Right kidney (tissue), 9 donors: ENCODE measurements at places on chromosomes 2 and 18.

DNA sequence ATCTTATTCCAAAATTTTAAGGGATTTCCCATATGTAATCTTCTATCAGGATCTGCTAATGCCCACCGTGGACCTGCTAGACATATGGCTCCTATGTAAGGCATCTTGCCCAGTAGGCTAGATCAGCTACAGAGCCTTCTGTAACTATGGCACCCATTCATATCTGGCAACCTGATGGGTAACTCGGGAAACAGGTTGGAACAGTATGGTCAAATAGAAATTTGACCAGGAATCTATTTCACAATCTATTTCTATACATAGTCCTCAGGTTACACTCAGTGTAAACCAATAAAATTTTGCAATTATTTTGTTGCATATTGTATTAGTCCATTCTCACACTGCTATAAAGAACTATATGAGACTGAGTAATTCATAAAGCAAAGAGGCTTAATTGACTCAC lies 93.3 kb downstream of the ST6GAL2 start:
- DNase-seq, result no peak

DNA sequence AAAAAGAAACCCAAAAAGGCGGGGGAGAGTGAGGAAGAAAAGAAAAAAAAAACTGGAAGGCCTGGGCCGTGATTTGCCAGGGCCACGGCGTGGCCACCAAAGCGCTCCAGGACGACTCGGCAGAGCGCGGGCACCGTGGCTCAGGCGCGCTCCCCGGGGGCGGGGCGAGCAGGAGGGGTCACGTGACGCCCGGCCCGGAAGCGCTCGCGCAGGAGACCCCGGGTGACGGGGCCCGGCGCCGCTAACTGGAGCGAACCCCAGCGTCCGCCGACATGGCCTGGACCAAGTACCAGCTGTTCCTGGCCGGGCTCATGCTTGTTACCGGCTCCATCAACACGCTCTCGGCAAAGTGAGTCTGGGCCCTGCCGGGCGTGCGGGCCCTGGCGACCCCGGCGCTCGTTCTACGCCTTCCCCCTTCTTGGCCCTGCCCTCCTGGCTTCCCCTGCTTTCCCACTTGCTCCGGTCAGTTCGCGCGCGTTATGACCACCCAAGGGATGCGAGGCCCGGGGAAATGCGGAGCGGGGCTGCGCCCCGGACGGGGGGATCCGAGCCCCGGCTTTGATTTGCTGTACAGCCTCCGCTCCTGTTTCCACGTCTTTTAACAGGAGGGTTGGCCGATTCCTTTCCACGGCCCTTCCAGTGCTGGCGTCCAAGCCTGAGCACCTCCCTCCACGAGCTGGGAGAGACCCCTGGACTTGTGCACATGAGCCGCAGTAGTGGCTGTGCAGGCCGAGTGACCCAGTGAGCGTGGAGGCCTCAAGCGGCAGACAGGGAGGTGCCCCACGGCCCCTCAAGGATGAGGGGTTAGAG lies at the start of gene SLC35F6:
Gene SLC35F6 (plus strand): TSS at position 207 of the 810 bp plus-strand sequence. CDS start 66 bp downstream, at position 273.
- DNase-seq, result peak; percentile 94

- no peak for DNase-seq
Observed at GRCh38 chr2:192813341-192813740, 618.6 kb upstream of the TMEFF2 start.

DNA sequence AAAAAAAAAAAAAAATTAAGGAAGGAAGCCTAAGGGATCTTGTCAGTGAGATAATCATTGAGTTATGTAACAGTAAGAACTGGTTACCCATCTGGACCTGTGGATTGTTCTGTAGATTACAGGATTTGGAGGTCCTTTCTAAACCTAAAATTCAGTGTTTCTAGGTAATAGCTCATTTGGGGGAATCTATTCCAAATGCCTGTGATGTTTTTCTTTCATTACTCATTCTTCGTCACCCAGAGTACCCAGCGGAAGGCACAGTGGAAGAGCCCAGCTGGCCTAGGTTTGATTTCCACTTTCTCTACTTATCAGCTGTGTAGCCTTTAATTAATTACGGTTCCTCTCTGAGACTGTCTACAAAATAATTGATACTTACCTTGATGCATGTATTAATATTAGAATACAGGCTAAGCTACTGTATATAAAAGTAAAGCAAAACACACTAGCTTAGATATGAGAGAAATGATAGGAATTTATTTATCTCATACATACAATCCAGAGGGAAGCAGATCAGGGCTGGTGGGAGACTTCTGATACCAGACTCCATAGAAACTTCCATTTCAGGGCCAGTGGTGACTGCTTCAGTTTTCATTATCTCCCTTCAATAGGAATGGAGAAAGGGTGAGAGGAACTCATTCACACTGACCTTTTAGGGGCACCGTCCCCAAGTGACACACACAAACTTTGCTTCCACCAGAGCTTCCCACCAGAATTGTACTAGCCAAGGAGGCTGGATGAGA lies 115.8 kb upstream of the NOSTRIN start:
- DNase-seq, result no peak

GRCh38 chr2:74007121-74007520 lies 22.4 kb downstream of the TET3 start:
- DNase-seq, result no peak

GRCh38 chr18:21826641-21827302 lies 86.2 kb downstream of the MIB1 start:
- no peak for DNase-seq

- no peak for DNase-seq
Observed at GRCh38 chr18:11266781-11267480, 117.6 kb upstream of the PIEZO2 start.

GRCh38 chr2:127102521-127103242 lies 4.3 kb downstream of the BIN1 start:
- DNase-seq, result no peak

DNA sequence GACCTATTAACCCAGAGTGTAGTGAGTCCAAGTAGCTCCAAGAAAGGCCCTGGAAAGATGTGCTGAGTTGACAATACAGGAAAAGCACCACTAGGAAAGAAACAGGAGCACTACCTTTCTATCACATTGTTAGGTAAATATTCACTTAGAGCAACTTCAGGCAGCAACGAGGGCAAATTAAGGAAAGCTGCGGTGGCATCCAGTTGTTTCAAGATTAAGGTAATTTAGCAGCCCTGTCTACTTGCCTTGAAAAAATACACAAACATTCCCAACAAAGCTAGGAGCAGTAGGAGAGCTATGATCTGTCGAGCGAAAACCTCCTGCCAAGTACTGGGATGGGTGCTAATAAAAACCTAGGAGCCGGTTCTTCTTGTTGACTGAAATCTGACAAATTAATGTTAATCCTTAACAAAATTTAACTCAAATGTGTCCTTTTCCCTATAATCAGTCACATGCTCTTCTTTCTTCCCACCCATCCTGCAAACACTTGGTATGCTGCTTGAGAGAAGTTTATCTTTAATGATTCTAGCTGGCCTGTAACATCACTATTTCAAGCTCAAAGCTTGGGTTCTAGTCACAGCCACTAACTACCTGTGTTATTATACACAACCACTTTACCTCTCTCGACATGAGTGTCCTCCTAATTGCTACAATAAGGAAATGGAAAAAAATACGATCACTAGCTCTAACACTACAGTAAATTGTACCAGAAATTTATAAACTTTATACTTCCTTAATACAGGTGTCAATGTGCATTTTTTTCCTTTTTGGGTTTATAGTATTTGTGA lies 2.0 kb downstream of the ACAA2 start:
- peak; percentile 28 for DNase-seq

- DNase-seq, result no peak
Observed at GRCh38 chr2:9847140-9847539, 3.9 kb downstream of the TAF1B start.

DNA sequence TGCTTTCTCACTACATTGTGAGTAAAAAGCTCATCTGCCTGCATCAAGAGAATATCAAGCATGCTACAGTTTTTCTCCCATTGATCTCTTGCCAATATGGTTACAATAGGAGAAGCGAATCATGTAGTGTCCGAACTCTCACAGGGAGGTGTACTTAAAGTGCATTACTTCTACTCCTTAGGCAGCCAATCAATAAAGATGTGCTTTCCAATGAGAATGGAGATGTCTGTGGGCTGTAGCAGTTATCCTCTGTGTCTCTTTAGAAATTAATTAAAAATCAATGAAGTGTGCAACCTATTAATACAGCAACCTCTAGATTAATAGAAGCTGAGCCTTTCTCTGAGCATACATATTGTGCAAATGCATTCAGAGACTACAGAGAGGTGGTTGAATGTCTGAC lies 883.7 kb downstream of the CPS1 start:
- DNase-seq, result no peak

GRCh38 chr2:232993231-232993821 lies 19.7 kb downstream of the NGEF start:
- no peak for DNase-seq

DNA sequence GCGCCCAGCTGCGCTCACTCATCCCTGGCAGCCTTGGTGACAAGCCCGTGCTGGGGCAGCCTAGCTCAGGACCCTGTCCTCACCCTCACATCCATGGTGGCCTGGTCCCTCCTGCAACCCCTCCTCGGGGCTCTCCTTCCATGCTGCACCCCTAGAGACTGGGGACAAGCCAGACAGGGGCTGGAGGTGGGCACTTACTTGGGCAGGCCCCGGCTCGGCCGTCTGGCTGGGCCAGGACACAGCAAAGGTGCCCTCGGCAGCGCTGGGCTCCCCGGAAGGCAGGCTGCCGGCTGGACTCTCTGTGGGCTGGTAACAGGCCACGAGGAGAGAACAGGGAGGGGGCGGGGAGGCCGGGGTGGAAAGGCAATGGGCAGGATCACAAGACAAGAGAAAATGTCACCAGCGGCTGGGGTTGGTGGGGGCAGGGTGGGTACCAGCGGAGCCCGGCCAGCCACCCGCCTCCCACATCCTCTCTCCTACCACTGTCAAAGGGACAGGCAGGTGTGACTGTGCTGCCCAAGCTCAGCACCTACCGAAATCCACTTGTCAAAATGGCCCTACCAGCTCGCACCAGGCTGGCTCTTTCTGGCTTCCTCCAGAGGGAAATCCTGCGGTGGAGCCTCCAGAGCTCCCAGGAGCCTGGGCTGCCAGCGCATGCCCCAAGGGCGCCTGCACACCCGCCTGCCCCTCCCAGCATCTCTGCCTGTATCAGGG lies 54.7 kb downstream of the BIN1 start:
- DNase-seq, result no peak

DNA sequence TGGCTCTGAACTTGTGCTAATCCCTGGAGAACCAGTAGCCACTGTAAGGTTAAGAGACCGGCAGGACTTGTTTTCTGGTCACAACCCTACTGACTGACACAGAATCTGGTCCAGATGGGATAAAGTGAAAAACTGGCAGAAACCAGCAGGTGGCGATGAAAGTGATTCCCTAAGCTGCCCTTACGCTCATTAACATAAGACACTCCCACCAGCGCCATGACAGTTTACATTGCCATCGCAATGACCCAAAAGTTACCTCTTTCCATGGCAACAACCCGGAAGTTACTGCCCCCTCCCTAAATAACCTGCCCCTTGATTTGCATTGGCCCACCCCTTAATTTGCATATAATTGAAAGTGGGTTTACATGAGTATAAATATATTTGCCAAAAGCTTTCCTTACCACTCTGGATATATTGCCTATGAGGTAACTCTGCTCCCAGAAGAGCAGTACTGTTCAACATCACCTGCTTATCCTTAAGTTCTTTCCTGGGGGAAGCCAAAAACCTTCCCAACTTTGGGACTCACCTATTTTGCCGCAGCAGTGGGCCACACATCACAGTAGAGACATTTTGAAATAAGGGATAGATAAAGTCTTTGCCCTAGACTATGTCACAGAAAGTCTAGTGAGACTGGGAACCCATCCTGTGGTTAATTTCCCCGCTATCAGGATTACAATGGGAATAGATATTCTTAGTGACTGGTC lies 35.8 kb upstream of the AFF3 start:
- DNase-seq, result no peak

DNA sequence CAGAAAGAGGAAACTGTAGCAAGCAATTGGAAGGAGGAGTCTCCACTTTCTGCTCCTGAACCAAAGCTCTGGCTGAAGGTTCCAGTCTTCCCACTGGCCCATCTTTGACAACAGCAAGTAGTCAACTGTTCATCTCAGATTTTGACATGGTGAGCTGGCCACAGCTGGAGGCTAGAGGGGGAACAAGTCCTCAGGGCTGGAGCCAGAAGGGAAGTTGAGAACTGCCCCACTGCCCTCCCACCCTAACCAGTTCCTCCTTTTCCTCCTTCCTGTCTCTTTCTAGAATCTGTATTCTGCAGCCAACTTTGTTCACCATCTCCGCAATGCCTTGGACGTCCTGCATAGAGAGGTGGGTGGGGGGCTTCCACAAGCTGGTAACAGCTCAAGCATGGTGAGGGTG lies 105.8 kb downstream of the PLB1 start:
- no peak for DNase-seq

DNA sequence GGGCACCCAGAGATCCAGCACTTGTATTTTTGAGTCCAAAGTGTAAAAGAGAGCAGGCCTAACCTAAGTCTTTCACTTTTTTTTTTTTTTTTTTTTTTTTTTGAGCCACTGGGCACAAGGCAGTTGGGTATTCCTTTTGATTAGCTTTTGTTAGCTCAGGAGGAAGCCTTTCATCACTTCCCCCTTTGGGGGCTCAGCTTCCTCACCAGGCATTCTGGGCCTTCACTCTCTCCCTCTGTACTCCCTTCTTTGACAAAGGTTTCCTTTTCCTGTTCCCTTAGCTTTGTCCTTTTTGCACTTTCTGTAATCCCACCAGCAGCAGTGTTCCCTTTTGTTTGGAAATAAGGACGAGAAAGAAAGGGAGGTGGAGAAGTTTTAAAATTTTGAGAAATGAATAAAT lies 88.2 kb downstream of the PKP4 start:
- DNase-seq, result no peak

DNA sequence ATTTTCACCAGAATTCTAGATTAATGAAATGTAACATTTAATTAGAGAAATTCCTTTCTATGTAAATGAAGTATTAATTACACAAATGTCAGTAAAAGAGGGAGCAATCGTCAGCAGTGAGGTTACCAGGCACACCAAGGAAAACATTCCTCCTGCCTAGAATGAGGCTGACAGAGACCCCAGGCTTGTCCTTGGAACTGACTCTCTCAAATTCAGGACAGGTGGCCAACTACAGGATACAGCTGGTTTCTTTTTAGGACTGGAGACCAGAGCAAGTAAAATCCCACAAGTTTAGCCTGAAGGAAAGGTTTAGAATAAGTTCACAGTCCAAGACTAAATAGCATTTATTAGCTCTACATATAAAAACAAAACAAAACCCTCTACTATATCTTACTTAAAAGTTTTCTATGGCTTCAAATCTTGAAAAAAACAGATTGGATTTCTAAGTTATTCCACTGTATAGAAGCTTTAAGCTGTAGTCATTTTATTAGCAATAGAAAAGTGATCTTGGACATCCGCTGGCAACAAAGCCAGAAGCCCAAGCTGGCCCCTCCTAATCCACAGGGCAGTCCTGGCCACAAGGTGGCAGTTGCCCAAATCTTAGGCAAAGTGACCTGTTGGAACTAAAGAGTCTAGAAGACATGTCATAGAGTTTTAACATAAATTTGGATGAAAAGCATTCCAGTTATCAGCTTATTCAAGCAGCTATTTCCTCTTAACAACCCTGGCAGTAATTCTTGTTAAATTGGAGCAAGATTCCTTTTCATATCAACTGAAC lies 81.0 kb downstream of the SP3 start:
- peak; percentile 18 for DNase-seq

DNA sequence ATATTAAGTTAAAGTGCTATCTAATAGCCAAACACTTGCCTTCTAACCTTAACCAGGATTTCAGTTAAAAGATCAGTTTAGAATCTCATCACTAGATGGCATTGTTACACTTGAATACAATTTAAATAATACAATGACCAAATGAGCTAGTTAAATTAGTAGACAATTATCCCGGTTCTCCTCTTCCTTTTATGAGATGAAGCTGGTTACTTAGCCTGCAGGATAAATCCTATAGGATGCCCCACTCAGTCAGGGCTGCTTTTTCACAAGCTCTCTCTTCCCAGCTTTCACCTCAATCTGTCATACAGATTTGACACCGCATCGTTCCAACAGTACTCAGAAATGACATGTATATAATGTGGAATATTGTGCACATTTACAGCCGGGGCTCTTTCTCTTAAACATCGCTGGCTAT lies 678.8 kb downstream of the KCNJ3 start:
- peak; percentile 2 for DNase-seq
